NCI-H1105 (cell line): ENCODE measurements at places on chromosomes 4 and X.

GRCh38 chr4:48042979-48043461 is 26.4 kb downstream of the NIPAL1 start:
- no peak for DNase-seq

DNA sequence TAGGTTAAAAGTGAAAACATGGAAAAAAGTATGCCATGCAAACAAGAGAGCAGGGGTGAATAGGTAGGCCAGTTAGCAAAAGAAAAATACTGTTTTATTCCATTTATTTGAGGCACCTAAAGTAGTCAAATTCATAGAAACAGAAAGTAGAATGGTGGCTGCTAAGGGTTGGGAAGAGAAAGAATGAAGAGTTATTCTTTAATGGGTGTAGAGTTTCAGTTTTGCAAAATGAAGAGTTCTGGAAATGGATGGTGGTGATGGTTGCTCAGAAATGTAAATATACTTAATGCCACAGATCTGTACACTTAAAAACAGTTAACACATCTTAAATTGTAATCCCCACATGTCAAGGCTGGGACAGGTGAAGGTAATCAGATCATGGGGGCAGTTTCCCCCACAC is 29.7 kb downstream of the PARM1 start:
- no peak for DNase-seq

- no peak for DNase-seq
These were observed 95.0 kb upstream of the SOX3 start for GRCh38 chrX:140599851-140600250.

DNA sequence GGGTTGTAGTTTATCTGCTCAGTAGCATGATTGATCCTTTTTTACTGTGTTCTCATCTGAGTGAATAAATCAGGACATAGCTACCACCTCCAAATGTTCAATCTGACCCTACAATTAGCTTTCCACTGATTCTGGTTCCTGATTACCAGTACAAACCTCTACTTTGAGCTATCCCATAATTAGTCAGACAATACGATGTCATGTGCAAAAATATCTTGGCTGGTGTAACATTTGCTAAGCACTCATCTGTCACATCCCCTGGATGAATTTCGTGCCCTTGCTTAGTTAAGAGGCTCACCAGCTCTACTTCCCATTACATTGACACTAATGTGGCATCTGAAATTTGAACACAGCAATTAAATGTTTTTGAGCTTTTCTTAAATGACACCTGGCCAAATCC is 1101.0 kb upstream of the PCDH7 start:
- no peak for DNase-seq

- peak; percentile 62 for DNase-seq
These were observed 150.9 kb downstream of the SHROOM3 start for GRCh38 chr4:76585897-76586360.

GRCh38 chr4:140648716-140649308 is 80.1 kb upstream of the UCP1 start:
- no peak for DNase-seq

DNA sequence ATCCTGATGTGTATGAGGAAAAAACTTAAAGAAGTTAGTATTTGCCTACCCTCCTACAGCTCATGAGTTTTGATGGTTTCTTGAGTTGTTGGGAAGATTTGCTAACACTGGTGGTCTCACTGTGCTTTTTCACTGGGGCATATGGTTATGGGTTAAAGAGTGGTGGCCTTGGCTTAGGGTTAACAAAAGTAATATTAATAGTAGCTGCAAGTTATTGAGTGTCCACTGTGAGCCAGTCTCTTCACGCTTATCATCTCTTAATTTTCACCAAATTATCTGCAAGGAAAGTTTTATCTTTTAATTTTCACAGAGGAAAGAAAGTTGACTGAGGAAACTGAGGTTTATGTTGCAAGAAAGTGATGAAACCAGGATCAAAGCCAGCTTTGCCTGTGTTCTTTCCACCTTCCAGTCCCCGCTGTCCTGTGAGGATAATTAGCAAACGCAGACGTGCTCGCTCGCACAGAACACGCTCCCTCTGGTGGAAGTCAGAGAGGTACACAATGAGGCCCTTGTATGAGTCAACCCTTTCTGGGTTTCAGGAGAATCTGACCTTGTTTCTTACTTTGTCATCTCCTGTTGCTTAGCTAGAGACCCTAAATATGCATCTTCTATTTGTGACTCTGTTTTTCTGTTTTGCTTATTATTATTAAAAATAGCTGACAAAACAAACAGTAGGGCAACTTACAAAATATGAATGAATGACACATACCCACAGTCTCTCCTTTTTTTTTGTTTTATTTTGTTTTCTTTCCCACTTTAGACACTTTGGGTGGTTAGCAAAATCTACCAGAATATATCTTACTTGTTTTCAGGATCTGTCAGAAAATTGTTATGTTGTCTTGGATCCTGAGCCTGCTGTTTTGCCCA is 94.3 kb downstream of the DDIT4L start:
- no peak for DNase-seq

DNA sequence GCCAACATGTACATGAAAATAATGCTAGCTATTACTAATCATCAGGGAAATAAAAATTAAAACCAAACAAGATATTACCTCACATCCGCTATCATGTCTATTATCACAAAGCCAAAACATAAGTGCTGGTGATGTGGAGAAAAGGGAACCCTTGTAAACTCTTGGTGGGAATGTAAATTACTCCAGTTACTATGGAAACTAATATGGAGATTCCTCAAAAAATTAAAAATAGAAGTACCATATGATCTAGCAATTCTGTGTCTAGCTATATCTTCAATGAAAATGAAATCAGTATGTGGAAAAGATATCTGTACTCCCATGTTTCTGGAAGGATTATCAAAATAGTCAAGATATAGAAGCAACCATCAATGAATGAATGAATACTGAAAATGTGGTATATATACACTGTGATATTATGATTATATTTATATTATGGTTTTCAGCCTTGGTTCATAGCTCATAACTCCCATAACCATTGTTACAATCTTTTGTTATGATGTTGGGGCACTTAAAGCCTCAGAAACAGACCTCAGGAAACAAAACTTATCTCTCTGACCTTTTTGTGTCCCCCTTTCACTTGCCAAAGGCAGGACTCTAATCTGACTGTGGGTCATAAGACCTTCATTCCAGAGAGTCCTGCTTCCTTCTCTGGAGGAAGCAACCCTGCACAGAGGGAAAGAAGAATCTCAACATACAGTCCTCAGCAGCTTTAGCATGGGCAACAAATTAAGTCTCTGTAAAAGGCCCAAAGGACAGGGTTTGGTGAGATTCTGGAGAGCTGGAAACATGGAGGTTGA is 933.2 kb downstream of the ADGRL3 start:
- no peak for DNase-seq

- no peak for DNase-seq
These were observed 12.9 kb upstream of the MAOA start for GRCh38 chrX:43643201-43643600.

DNA sequence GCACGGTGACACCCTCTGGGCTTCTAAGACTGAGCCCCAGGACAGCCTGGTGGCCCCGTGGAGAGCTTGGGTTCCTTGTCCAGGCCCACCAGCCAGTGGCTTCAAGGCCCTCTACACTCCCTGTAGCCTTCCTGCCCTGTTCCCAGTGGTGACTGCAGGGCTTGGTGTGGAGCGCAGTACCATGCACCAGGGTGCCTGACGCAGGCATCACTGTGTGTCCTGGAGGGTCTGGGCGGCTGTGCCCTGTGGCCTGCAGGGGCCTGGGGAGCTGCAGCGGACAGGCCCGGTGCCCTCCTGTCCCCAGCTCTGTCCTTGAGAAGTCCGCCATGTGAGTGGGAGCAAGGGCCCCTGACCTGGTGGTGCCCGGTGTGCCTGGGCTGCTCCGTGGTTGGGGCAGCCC is 4.3 kb downstream of the FGFRL1 start:
- DNase-seq: no peak

DNA sequence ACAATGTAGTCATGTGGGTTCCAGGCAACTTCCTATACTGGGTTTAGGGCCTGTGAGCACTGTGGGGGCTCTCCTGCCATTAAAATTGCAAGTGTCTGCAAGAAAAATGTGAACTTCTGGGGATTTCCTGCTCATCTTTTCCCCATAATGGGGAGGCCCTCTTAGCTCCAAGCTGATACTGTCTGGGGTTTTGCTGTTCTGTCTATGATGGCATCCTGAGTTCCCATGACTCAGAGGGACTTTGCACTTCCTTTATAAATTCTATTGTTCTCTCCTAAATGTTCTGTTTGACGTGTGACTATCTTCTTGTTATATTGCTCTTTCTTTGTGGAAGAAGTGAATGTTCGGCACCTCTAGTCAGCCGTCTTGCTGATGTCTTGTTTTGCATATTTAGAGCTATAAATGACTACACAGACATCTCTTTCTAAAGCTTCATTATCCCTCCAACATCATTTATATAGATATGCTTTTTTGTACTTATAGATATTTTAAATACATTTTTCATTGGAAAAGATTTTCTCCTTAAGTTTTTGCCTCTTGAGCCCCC is 465.8 kb downstream of the NAF1 start:
- DNase-seq: no peak

DNA sequence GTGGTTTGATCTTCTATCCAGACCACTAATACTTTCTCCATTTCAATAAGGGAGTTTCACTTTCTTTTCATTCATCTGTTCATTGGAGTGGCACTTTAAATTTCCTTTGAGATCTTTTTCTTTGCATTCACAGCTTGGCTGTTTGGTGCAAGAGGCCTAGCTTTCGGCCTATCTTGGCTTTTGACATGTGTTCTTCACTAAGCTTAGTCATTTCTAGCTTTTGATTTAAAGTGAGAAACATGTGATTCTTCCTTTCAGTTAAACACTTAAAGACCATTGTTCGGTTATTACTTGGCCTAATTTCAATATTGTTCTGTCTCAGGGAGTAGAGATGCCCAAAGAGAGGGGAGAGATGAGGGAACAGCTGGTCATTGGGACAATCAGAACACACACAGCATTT is 24.3 kb downstream of the CXCL13 start:
- no peak for DNase-seq

DNA sequence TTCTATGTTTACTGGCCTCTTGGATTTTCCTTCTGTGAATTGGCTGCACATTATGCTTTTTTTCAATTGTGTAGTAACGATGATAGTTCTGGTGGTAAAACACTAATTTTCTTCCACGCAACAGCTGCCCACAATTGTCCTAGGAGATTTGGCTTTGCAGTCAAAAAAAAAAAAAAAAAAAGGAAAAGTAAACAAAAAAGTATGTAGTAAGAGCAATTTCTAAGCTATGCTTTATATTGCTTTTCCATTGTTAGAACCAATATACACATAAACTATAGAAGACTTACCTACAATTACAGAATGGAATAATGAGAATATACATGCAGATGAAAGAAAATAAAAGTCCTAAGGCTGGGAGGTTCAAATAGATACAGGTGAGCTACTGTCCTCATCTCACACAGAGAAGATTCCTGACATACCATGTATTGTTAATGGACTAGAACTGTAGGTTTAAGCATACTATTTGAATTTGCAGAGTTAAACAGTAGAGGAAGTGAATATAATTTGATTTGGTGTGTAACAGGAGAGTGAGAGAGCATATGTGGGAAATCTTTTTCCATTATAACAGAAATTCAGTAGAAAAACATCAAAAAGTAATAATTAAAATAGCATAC is 976.2 kb downstream of the RAB28 start:
- no peak for DNase-seq

- DNase-seq: no peak
These were observed 57.3 kb upstream of the CXCL8 start for GRCh38 chr4:73683033-73683432.

DNA sequence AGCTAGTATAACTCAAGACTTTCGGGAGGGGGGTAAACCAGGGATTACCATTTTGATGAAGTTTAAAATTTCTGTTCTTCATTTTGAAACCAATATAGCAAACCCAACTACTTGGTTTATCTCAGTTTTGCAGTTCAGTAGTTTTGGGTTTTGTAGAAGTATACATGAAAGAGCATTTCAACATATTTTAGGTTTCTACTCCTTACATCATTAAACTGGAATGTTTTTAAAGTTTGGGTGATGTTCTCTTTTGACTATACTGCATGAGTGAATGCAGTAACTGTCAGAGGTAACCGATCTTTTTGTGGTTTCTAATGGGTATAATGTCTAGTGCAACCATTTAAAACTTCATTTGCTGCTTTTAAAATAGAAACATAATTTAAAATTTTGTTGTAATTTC is 248.3 kb upstream of the MAD2L1 start:
- DNase-seq: no peak

DNA sequence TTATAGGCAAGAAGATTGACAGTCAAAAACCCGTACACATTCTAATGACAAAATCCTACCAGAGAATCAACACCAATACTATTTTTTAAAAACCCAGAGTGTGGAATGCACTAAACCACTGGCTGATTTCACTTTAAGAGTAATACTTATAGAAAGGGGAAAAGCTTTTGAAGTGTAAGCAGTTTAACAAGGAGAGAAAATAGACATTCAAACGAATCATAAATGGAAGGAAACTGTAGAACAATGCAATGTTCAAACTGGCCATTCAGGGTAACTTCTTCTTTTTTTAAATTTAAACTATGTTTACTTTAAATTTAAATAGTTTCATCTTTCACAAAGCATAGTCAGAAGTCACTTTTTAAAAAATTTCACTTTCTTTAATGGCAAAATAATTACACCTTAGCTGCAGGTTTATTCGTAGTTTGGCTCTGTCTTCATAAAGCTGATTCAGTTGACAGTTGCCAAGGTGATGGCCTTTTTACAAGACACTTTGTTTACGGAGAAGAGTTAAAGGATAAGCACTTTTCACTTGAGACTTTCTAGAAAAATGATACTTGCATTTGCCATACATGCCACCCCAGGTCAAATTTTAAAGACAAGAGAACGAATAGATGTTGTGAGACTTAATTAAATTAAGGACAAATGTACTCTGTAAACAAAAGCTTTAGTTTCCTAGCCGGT is 82.4 kb upstream of the KLF3 start:
- no peak for DNase-seq

GRCh38 chrX:11913001-11913400 is 155.0 kb downstream of the MSL3 start:
- no peak for DNase-seq

- DNase-seq: no peak
These were observed 37.9 kb downstream of the SGMS2 start for GRCh38 chr4:107862658-107863057.

DNA sequence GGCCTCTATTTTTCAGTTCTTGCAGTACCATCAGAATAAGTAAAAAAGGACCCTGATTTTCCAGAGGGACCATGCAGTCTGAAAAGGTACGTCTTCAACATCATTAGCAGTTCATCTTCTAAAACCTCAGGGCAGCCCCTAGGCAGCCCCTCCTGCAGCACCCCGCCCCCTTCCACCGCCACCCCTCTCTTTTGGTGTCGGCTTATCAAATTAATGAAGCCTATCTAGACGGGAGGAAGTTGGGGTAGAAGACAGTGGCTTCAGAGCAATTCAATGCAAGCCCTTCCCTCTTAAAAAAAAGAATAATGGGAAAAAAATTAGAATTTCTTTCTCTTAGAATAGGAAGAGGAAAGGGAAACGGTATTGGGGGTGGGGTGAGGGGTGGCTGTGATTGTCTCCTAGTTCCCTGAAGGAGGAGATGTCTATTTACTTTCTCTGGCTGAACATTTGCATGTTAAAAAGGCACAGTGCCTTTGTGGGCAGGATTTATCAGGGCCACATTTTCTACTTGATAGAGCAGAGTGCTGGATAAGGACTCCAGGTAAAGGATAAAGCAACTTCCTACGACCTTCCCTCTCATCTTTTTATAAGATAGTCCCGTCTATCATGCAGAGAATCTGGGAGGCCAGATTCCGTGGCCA is 159.4 kb downstream of the MGST2 start:
- DNase-seq: no peak

GRCh38 chr4:84484236-84484635 is 14.9 kb downstream of the NKX6-1 start:
- no peak for DNase-seq

GRCh38 chr4:185457136-185457535 is 14.4 kb downstream of the CCDC110 start:
- no peak for DNase-seq
